ENCODE measurements at places on chromosomes 2 and 18.

DNA sequence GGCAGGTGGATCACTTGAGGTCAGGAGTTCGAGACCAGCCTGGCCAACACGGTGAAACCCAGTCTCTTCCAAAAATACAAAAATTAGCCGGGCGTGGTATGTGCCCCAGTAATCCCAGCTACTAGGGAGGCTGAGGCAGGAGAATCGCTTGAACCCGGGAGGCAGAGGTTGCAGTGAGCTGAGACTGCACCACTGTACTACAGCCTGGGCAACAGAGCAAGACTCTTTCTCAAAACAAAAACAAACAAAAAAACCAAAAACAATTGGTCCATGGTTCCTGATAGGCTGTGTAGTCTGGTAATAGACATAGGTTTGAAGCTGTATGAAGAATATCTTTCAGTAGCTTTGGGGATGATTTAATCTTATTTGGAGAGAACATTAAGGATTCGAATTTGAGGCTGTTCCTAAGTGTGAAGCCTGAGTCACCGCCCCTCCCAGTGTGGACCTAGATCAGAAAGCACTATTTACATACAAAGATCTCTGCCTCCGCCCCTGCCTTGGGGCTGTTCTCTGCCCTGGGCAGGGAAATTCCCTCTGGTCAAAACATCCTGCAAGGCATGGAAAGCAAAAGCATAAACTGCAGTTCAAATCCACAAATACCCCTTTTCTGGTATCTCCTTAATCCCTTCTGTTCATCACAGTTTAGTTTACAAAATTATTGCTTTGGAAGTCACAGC, 52.8 kb upstream of the PMAIP1 start:
- DNase-seq = peak; percentile 10

GRCh38 chr2:2941205-2941604, 436.4 kb downstream of the EIPR1 start:
- DNase-seq = no peak

GRCh38 chr2:241582806-241583205, 24.3 kb downstream of the BOK start:
- DNase-seq = no peak

DNA sequence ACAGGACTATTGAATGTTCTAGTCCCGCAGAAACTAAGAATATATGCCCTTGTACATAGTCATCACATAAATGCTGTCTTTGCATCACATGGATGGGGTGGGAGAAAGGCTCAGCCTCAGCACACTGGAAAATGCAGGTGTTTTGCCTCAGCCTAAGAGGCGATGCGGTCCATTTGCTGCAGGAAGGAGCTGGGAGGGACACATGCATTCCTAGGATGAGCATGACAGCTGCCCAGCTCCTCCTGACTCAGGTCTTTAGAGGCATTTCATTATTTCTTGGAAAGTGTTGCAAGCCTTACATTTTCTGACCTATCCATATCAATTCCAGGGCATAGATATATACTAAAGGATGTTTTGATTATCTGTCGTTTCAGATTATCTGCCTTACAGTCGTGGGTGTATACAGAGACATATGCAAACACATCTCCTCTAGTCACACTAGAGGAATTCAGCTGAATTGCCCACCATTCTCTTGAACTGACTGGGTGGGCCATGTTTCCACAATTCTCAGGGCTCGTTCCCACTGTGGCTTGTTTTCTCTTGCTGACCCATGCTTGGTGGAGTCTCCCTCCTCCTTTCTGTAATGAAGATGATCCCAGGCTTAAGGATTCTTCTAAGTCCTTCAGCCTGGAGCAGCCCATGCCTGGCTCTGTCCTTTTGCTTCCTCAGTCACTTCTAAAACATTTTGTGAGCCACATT, 156.9 kb downstream of the SETBP1 start:
- DNase-seq = no peak

DNA sequence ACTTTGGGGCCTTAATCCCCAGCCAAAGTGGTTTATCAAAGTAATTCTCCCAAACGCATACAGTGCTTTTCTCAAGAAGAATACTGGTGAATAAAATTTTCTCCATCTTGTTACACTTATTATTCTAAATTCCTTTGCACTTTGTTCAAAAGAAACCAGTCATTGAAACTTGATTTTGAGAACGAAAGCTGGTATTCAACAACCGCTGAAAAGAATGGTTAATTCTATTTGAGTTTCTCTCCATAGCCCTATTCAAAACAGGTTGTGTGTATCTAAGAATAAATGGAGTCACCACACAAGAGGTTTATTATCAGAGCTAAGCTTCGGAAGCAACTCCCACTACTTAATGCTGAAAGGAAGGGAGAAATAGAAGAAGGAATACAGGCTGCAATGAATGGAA, 117.7 kb downstream of the C1D start:
- DNase-seq = no peak

DNA sequence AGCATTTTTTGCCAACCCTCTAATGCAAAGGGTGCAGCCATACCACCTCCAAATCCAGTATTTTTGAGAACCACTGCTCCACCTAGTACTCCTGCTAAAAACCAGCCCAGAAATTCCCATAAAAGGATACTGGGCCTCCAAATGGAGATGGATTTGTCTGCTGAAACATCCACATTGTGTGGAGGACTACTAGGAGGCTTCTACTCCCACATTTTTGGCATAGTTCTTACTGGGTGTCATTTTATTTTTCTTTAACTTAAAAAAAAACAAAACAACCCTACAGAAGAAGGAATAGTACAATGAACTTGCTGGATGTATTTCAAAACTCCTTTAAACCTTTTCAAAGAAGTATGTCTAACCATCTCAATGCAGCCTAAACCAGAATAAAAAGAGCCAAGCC, 219.2 kb downstream of the SRBD1 start:
- DNase-seq = no peak

DNA sequence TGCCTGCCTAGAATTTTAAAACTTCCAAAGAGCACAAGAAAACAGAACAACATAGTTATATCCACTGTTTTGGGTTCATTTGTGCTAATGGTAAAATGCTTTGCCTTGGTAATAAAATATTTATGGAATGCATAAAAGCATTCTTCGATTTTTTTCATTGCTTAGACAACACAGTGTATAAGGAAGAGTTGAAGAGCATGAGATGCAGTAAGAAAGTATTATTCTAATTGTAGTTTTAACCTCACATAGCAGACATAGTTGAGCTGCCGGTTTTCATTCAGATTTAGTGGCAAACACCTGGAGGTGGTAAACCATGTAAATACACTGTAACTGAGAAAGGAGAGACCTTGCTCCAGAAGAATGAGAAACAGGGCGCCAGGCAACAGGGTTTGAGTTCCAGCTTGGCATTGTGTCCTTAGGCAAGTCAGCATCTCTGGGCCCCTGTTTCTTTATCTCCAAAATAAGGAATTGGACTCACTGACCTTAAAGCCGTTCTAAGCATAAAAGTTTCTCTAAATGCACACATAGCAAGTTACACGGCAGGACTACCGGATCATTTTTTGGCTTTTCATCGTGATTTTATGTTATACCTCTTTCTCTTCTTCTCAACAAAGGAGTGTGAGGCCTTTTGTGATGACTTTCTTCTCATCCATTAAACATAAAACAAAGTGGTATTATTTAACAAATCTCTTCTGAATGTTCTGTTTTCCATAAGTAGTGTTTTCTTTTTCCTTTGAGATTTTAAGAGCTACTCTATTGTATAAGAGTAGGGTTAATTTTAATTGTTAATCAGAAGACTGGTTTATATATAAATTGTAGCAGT, 7.9 kb downstream of the UGP2 start:
- DNase-seq = no peak

- DNase-seq = no peak
These were observed 119.3 kb upstream of the GYPC start for GRCh38 chr2:126536605-126537200.

GRCh38 chr2:196101325-196101991, 32.8 kb upstream of the DNAH7 start:
- DNase-seq = no peak

DNA sequence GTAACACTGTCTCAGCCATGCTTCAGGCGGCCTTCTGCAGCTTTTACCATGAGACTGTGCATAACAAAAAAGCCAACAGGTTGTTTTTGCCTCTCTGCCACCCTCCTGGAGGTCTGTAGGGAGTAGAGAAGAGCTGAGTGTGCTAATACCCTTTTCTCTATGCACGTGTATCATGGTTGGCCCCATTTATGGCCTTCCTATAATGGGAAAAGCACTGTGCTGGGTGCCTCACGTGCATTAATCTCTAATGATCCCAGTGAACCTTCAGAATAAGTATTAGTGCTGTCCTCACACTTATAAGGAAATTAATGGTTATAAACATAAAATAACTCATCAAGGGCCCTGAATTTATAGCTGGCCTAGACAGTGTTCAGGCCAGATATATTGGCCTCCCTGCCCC, 164.2 kb downstream of the CDH20 start:
- DNase-seq = no peak

DNA sequence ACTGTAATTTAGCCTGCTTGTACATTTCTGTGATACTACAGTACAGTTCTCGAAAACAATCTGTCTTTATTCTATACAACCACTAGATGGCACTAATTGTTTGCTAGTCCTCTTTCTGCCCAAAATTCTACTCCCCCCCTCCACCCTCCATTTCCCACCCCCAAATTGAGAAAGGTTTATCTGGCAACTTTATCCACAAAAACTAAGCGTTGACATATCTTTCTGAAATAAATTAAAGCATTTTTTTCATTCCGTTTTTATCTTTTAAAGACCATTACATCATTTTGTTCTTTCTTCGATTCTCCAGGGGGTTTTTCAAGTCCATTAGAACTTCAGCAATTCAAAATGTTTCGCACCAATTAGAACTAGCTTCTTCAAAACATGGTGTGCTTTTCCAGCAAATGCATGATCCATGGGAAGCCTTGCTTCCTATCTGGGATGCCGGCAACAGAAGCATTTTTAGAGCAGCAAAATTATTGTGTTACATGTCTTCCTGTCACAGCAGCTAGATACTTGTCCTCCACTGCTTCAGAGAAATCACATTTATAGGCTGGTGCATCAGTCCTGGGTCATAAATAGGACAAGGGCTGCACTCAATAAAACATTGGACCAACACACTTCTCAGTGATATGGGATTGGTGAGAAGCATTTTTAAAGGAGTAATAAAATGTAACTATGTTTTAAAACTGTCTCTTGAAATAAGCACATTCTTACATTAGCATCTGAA, 241.3 kb downstream of the PAX3 start:
- no peak for DNase-seq

GRCh38 chr2:17588031-17588430, 47.5 kb downstream of the VSNL1 start:
- no peak for DNase-seq

DNA sequence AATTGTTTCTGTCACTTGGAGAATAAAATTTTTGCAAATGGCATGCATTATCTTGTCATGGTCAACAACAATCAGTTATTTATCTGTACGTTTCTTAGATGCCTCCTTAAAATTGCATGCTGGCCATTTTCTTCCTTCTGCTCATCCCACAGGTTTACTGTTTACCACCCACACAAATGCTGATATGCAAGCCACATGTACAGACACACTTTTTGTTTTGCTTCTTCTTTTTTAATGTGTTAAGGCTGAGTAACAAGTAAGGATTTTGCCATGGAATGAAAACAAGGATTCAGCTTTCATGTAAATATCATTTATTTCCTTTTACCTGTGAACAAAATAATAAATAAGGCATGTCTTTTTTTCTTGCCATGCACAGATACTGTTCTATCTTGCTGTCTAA, 1077.1 kb upstream of the ZEB2 start:
- no peak for DNase-seq

DNA sequence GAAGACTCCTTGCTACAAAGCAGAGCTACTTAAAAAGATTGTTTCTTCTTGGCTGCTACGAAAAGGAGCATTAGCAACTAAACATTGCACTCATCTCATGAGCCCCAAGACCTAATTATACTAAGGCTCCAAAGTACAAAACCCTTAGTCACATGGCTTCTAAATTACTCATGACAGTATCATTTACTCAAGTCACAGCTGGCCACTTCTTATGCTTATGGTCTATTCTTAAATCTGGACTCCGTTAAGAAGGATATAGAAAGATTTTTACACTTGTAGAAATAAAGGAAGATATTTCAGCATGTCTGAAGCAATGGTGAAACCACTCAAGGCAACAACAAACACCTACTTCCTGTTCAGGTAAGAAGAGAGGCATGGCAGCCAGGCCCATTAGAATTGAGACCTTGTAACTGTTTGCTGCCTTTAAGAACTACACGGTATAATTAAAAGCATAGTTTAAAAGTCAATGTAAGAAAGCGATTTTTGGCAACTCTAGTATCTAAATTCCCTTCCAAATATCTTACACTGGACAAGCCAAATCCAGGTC, 12.7 kb downstream of the ANKRD44 start:
- no peak for DNase-seq

- no peak for DNase-seq
These were observed 110.9 kb upstream of the RND3 start for GRCh38 chr2:150598383-150598782.

GRCh38 chr2:181962142-181962541, 23.5 kb upstream of the PPP1R1C start:
- DNase-seq = no peak

DNA sequence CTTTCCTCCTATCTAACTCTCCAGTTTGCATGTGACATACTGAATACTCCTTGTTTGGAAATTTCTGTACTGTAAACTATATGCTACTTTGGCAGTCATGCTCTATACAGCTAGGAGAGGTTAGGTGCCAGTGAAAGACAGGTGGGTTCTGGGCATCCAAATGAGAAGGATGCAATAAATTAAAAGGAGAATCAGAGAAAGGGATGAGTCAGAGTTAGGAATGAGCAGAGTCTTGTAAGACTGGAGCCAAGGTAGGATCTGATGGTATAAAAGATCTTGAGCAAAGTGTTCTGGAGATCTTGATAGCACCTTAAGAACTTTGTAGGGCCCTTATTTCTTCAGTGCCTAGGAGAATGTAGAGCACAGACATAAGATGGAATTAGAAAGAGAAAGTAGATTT, 58.7 kb upstream of the STAM2 start:
- no peak for DNase-seq

- no peak for DNase-seq
These were observed 27.1 kb upstream of the CWC22 start for GRCh38 chr2:180033993-180034894.

DNA sequence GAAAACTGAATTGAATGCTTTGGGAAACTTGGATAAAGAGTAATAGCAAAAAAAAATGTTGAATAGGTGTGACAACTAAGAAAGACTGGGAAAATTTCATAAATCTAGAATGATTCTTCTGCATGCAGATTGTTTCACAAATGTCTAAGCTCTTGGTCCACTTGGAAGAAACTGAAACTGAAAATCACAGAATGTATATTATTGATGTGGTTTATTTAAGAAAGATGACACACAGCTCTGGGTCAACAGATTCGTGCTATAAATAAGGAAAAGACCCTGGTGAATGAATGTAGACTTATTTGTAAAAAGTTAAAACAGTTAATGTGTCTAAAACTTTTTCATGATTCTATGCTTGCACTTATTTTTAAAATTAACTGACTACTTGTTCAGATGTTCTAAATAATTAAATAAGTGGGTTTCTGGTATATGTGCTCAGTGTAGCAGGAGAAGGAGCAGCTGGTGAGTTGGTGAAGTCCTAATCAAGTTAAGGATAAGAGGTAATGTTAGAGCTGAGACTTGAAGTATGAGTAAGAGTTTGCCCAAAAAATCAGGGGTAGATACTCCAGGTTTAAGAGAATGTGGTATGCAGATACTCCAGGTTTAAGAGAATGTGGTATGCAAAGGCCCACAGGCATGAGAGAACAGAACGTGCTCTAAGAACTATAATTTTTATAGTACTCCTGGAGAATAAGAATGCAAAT, 24.5 kb downstream of the UGP2 start:
- DNase-seq = no peak

- no peak for DNase-seq
These were observed 1.5 kb downstream of the LOXL3 start for GRCh38 chr2:74551942-74552913.

All from activated T-helper 2 cell treated with anti-CD3 and anti-CD28 coated beads, Interferon-gamma antibody, Interleukin-2, Interleukin-4, amounts not matched to agents 10 μg/mL and 5 μg/mL and 100 μg/mL, durations not matched to agents 14 hours and 24 hours and 36 hours (primary cell).